ENCODE measurements at places on chromosomes 4 and X.

- no peak for DNase-seq
Measured at GRCh38 chrX:135086197-135086854, 34.0 kb downstream of the ETDB start.

- no peak for DNase-seq
Measured at GRCh38 chr4:74490736-74491135, 45.8 kb downstream of the AREG start.

DNA sequence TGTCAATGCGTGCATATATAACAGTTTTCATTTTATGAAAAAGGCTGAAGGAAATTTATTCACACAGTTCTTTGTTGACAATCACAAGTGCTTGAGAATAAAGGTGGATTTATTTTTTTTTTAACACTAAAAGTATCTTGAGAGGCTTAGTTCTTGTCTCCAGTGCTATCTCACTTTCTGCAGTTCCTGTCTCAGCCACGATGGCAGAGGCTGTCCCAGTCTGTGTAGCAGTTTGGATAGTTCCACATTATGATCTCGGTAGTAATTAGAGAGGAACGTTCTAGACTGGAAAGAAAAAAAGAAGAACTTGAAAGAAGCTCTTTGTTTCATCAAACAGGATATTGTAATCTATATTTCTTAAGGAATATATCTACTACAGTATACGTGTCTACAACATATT, 229.0 kb downstream of the UGT8 start:
- DNase-seq, result no peak

GRCh38 chrX:50152456-50152855, 48.4 kb downstream of the AKAP4 start:
- no peak for DNase-seq

DNA sequence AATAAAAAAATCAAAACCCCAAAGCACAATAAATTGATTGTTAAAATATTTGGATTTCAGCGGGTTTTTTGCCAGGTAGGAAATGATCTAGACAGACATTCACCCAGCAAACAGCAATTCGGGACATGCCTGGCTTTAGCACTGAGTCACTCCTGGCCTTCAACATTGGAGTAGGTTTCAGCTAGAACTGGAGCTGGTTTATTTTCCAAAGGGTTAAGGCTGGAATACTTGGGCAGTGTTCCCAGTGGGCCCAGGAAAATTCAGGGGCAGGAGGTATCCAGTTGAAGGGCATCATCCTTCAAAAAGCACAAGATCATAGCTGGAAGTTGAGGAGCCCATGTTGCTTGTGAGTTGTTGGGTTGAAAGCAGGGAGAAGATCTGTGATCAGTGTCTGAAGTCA, 41.0 kb downstream of the TXLNG start:
- no peak for DNase-seq

- DNase-seq, result no peak
Measured at GRCh38 chr4:138499627-138500026, 257.5 kb upstream of the SLC7A11 start.

GRCh38 chr4:83252782-83253405, 31.7 kb downstream of the COQ2 start:
- DNase-seq, result peak; percentile 51

DNA sequence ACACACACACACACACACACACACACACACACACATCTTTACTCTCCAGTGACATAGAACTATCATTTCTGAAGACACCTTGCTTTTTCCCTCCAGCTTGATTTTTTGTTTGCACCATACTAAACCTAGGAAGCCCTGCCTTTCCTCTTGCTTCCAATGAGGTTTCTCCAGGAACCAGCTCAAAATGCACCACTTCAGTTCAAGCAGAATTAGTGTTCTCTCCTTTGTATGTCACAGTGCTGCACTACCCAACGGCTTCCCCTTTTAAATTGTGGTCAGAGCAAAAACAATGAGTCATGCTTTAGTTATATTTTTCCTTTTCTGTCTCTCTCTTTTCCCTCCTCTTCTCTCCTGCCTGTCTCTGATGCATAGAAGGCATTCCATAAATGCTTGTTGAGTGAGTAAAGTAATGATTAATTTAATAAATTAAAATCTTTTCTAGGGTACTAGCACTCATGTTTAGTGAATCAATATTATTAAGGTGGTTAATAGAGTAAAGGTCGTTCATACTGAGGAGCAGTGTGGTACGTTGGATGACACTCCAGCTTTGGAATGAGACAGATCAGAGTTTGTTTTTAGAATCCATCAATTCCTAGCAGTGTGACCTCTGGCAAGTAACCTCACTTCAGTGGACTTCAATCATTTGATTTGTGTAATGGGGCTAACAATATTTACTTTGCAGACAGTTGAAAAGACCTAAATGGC, 5.9 kb downstream of the RTL3 start:
- DNase-seq, result no peak
